ENCODE measurements at places on chromosomes 7 and 10.

- DNase-seq: no peak
These were observed 31.3 kb downstream of the LIPJ start for GRCh38 chr10:88617772-88618300.

DNA sequence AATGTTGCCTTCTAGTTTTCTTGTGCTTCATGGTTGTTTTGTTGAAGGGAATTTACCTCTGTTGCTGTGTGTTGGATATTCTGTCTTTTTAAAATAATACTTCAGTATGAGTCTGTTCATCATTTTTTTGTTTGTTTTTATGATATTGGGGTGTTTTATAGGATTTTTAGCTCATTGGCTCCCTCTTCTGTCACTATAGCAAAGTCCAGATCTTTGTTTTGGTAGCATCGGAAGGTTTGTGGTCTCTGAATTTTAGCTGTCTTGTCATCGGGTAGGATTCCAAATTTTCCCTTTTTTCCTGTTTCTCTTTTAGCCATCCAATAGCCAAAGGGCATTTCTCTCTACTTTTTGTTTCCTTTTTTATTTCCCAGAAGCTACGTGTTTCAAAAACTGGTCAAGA is 91.4 kb downstream of the EXOC4 start:
- DNase-seq: peak; percentile 23

- no peak for DNase-seq
These were observed 4.2 kb upstream of the HOXA10 start for GRCh38 chr7:27178366-27178765.

GRCh38 chr7:44735403-44736165 is 13.1 kb upstream of the ZMIZ2 start:
- DNase-seq: peak; percentile 97

DNA sequence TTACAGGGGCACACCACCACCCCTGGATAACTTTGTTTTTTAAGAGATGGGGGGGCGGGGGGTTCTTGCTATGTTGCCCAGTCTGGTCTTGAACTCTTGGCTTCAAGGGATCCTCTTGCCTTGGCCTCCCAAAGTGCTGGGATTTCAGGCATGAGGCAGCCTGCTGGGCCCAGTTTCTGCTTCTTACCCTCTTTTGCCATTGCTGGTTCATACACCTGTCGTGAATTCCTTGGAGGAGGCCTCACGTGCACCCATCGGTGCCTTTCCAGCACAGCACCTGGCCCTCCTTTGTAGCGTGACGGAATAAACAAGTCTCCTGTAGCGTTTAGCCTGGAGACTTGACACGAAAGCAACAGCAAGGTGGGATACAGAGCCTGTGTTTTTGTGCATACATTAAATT is 75.5 kb downstream of the CARD11 start:
- no peak for DNase-seq

GRCh38 chr10:18473424-18474117 is 177.8 kb downstream of the NSUN6 start:
- DNase-seq: no peak

GRCh38 chr10:2839081-2839725 is 228.1 kb upstream of the PFKP start:
- peak; percentile 25 for DNase-seq

- no peak for DNase-seq
These were observed 5.8 kb upstream of the ZNF22 start for GRCh38 chr10:44994752-44995530.

DNA sequence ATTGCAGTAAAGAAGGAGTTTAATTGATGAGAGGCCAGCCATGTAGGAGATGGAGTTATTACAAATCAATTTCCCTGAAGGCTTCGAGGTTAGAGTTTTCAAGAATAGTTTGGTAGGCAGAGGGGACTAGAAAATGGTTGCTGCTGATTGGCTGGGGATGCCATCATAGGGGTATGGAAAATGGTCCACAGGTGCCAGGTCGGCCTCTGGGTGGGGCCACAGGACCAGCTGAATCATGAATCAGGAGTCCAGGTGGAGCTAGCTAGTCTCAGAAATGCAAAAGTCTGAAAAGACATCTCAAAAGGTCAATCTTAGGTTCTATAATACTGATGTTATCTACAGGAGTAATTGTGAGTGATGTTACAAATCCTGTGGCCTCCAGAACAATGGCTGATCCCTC is 714.0 kb upstream of the GHITM start:
- no peak for DNase-seq

- DNase-seq: no peak
These were observed 45.3 kb upstream of the SVIL start for GRCh38 chr10:29680091-29680490.

GRCh38 chr10:34121781-34122622 is 693.1 kb downstream of the PARD3 start:
- DNase-seq: peak; percentile 19

GRCh38 chr10:11275651-11276050 is 258.0 kb downstream of the CELF2 start:
- DNase-seq: no peak

DNA sequence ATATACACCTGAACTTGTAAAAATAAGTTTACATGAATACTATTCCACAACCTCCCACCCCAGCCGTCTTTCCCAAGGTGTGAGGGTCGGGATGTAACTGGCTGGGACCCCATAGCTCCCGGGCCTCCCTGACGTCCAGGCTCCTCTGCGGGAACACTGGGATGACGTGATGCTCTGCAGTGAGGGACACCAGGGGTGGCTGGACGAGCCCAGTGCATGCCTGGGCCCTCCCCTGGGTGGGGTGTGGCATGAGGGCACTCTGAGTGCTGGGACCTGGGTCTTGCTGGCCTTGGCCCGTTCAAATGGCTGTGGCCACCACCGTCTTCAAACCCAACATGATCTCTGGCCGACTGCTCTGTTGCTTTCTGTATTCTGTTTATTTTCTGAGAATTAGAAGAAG is 182.4 kb downstream of the DNAJB6 start:
- DNase-seq: no peak

DNA sequence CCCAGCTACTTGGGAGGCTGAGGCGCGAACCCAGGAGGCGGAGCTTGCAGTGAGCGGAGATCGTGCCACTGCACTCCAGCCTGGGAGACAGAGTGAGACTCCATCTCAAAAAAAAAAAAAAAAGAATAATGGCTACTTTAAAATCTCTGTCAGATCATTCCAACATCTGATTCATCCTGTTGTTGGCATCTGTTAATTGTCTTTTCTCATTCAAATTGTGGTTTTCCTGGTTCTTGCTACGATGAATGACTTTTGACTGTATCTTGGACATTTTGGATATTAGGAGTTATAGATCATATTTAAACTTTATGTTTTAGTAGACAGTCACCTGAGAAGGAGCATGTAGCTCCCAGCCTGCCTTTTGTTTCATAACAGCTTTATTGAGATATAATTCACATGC is 8.5 kb downstream of the TPST1 start:
- DNase-seq: no peak

GRCh38 chr7:100680576-100681271 is 7.2 kb downstream of the GNB2 start:
- no peak for DNase-seq

GRCh38 chr7:81710751-81711150 is 59.1 kb downstream of the HGF start:
- no peak for DNase-seq

GRCh38 chr7:117784315-117784714 is 88.9 kb downstream of the CTTNBP2 start:
- DNase-seq: no peak

- no peak for DNase-seq
These were observed 44.0 kb downstream of the CALD1 start for GRCh38 chr7:134823400-134823799.

DNA sequence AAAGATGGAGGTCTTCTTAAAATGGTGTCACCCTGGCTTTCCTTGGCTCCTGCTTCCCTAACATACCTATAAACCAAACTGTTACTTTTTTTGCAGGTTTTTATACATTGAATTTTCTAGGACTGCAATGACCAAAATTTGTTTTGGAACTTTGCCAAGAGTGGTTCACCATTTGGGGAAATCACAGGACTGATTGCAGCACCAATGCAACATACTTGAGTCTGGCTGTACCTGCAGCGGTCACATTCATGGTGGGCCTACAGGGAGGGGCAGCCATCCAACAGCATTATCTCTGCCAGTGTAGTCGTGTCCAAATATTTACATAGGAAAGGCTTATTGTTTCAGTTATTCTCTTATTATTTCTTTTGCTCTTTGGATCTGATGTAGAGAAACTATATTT is 69.0 kb downstream of the HACD1 start:
- no peak for DNase-seq

- peak; percentile 31 for DNase-seq
These were observed 80.5 kb downstream of the CCNY start for GRCh38 chr10:35416619-35417312.

DNA sequence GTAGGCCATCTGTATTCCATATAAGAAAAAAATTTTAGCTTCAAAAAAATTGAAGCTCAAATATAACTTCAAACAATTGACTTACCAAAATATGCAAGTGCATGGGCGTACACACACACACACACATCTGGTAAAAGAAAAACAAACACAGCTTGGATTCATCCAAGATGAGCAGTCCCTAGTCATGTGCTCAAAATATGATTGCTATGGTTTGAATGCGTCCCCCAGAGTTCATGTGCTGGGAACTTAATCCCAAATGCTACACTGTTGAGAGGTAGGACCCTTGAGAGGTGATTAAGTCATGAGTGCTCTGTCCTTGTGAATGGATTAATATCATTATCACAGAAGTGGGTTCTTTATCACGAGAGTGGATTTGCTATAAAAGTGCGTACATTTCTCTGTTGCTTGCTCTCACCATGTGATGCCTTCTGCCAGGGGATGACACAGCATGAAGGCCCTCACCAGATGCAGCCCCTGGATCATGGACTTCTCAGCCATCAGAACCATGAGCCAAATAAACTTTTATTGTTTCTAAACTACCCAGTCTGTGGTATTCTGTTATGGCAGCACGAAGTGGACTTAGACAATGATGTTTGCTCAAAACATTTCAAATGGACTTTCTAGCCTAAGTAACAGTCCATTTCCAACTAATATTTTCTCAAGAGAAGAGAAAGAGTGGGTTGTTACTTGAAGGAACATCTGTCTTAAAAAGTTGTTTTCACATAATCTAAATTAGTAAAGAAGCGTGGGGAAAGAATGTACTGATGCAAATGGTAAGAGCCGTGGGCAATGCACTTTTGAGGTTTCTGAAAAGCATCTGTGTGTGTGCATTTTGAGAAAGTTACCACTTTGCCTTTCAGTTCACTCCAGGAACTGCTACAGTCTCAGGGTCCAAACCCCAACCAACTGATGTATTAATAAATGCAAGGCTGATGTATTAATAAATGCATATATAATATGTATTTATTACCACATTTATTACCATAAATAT is 15.1 kb upstream of the SVIL start:
- no peak for DNase-seq

Measured in kidney capillary endothelial cell (primary cell).